Fibroblast of skin of right quadriceps (primary cell): ENCODE measurements at places on chromosomes 2 and 18.

DNA sequence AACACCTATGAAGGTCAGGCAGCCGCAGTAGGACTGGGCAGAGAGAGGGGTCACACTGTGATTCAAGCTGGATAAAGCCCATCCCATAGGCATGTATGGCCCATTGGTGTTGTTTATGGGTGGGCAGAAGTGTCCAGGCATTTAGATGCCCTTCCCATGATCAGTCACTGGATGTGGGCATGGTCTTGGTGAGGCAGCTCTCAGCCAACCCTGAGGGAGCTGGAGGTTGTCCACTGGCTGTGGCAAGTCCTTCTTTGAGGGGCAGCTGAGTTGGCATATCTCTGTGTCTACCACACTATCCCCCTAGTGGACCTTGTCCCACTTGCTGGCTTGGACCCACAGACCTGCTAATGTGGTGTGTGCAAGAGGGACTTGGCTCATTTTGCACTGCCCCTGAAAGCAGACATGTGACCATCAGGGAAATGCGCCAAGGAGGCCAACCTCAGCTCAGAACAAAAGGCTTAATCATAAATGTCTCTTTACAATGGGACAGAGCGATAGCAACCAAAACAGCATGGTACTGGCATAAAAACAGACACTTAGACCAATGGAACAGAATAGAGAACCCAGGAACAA lies 82.0 kb downstream of the TMEM17 start:
- DNase-seq: no peak

GRCh38 chr2:115796078-115796477 lies 1353.6 kb downstream of the DPP10 start:
- no peak for DNase-seq

GRCh38 chr18:28110924-28111323 lies 66.0 kb downstream of the CDH2 start:
- no peak for DNase-seq

DNA sequence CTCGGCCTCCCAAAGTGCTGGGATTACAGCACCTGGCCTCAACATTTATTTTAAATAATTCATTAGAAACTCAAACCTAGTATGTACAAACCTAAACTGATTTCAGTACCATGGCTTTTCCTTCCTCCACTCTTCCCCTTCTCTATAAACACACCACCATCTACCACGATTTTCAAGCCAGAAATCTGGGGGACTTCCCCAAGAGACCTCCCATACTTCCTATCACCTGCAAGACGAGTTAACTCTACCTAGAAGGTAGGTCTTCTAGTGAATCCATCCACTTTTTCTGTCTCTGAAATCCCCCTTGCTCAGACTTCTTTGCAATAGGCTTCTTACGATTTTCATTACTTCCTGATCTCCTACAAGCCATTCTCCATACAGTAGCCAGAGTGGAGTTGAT lies 7.7 kb upstream of the FAM117B start:
- no peak for DNase-seq

DNA sequence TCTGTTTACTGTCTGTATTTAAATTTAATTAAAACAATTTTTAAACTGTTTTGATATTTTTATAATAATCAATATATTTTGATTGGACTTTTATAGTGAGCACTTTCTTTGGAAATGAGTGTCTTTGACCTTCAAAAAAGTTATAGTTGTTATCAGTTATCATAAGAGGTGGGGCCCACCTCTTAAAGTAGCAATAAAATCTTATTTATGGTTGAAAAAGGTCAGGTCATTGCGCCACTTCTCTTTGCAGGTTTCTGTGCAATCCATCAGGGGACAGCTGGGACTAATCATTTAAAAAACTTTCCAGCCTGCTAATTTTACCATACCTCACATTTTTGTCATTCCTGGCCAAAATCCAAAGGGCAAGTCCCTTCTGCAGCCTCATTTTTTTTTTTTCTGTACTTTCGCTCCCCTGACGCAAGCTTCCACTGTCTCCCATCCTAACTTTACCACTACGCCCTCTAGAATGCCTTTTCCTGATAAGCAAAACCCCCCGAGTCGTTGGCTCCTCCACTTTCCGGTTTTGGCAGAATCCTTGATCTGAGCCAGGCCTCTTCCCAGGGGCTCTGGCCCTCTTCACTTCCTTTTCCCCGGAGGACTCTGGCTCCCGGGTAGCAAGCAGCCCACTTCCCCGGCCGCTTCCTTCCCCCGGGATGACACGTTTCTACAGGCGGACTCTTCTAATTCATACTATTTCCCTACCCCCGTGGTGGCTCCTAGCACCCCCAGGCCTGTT lies 1.1 kb upstream of the SEH1L start:
- DNase-seq: peak; percentile 96

DNA sequence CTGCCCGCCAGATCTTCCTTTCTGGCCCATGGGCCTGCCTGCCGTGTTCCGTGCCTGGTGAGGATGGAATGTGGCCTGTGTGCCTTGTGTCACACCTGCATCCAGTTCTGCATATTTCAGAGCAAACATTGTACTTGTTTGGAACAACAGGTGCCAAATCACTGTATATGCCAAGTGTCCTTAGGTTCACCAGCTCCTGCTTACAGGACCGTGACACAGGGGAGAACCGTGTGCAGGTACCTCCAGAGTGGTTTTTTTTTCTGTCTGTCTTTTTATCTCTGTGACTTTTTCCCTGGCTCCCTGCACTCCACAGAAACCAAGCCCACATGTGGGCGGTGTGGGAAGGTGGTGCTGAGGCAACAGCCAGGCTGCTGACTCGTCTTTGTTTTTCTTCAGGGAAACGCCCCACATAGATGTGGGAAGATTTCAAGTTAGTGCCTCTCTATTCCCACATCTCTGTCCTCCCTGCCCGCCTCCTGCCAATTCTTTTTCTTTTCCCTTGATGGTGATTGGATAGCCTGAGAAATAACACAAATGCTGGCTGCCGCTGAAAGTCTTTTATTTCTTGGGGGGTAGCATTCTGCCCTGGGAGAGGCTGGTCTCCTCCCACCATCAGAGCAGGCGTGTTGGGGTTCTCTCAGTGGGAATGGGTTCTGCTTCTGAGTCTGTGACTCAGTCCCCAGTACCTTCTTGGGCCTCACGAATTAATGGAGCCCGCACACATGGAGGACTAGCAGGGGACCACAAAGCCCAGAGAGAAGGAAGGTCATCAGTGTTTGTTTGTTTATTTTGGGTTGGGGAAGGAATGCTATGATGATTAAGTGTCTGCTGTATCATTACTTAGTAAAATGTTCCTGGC lies 21.4 kb downstream of the GRHL1 start:
- DNase-seq: peak; percentile 45

GRCh38 chr2:231502596-231502995 lies 27.6 kb downstream of the NMUR1 start:
- DNase-seq: no peak
